Nephron progenitor cell (in vitro differentiated cells): ENCODE measurements at places on chromosomes 5 and 9.

DNA sequence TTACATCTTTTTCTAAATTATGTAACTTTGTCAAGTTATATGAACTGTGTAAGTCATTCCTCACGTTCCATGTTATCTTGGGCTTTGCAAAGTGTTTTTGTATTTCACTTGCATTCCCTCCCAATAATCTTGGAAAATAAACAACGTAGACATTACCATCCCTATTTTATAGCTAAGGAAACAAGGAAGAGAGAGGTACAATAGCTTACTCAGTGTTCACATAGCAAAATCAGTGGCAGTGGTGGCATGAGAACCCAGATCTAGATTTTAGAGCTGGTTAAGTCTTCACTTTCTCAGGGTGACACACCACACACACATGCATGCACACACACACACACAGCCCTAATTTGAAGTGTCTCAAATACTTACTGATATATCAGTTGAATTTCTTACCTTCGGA lies 34.1 kb downstream of the NSA2 start:
- DNase-seq, result no peak
- peaks cover 32% of the 10 kb centered on the region for H3K36me3 ChIP-seq
- H3K27ac ChIP-seq, result no peak overlapping the region
- no peak overlapping the region for H3K4me3 ChIP-seq
- no peaks in the 10 kb centered on the region for H3K27me3 ChIP-seq
- no peaks in the 10 kb centered on the region for H3K4me1 ChIP-seq

- no peaks in the 10 kb centered on the region for H3K4me1 ChIP-seq
- H3K36me3 ChIP-seq, result no peaks in the 10 kb centered on the region
- H3K27ac ChIP-seq, result no peak overlapping the region
- no peaks in the 10 kb centered on the region for H3K27me3 ChIP-seq
- no peak for DNase-seq
These were observed 31.5 kb upstream of the PPP3R2 start for GRCh38 chr9:101626295-101626694.

DNA sequence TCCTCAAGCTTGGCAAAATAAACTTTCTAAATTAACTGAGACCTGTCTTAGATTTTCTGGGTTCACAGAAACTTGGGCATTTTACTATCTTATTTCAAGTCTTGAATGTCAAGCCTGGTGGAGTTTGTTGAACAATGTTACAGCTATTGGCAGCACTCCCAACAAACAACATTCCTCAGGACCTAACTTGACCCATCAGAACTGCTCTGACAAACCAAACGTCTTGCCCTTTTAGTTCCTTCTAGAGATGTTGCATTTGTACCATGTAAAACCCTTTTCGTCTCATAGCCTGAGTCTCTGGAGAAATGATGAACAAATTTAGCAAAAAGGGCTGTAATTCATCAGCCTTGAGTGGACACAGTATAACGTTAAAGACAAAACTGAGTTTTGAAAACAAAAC lies 51.1 kb downstream of the GNA14 start:
- no peak overlapping the region for H3K4me3 ChIP-seq
- no peak overlapping the region for H3K27ac ChIP-seq
- H3K4me1 ChIP-seq, result peaks cover 8% of the 10 kb centered on the region
- no peaks in the 10 kb centered on the region for H3K36me3 ChIP-seq
- no peak for DNase-seq

- H3K4me3 ChIP-seq, result no peak overlapping the region
- no peak for DNase-seq
- H3K4me1 ChIP-seq, result no peaks in the 10 kb centered on the region
- H3K27ac ChIP-seq, result no peak overlapping the region
- no peaks in the 10 kb centered on the region for H3K36me3 ChIP-seq
These were observed 122.8 kb downstream of the MTX3 start for GRCh38 chr5:79868163-79868670.

DNA sequence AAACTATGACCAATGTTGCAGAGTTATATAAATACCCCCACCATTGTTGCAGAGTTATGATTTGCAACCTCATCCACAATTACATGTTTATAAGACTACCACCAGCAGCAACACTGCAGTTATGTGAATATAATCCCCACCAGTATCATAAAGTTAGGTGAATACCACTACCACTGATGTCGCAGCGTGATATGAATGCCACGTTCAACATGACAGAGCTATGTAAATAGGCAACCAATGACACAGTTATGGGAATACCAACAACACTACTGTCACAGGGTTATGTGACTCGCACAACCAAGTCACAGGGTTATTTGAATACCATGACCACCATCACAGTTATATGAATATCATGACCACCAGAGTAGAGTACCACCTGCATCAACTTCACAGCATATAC lies 63.9 kb downstream of the SHC3 start:
- peaks cover 5% of the 10 kb centered on the region for H3K27me3 ChIP-seq
- DNase-seq, result no peak
- H3K4me3 ChIP-seq, result no peak overlapping the region
- H3K4me1 ChIP-seq, result no peaks in the 10 kb centered on the region

- H3K4me3 ChIP-seq, result no peak overlapping the region
- no peak for DNase-seq
- no peaks in the 10 kb centered on the region for H3K27me3 ChIP-seq
- no peak overlapping the region for H3K27ac ChIP-seq
These were observed 117.0 kb downstream of the PCSK1 start for GRCh38 chr5:96316017-96316416.

GRCh38 chr5:179385914-179386313 lies 40.7 kb upstream of the ADAMTS2 start:
- peaks cover 9% of the 10 kb centered on the region for H3K27me3 ChIP-seq
- DNase-seq, result no peak
- H3K4me1 ChIP-seq, result no peaks in the 10 kb centered on the region
- H3K36me3 ChIP-seq, result no peaks in the 10 kb centered on the region
- H3K27ac ChIP-seq, result no peak overlapping the region

DNA sequence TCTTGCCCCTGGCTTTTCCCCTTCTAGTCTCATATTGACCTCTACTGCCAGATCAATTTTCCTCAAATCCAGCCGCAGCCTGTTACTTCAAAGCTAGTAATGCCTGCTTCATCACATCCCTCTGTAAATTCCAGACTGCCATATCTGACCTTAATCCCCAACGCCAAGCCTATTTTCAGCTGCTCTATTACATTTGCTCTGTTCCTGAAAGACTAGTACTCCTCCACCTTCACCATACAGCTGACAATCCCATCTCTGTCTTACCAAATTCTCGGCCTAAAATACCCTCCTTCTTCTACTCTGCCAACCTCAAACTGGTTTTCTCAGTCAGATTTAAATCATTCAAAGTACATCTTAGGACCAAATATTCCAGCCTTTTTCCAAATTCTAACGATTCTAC lies 420.2 kb downstream of the RAB3C start:
- peak overlapping the region; percentile 4 for H3K27ac ChIP-seq
- peaks cover 34% of the 10 kb centered on the region for H3K36me3 ChIP-seq
- H3K4me3 ChIP-seq, result no peak overlapping the region
- no peaks in the 10 kb centered on the region for H3K27me3 ChIP-seq
- DNase-seq, result no peak

DNA sequence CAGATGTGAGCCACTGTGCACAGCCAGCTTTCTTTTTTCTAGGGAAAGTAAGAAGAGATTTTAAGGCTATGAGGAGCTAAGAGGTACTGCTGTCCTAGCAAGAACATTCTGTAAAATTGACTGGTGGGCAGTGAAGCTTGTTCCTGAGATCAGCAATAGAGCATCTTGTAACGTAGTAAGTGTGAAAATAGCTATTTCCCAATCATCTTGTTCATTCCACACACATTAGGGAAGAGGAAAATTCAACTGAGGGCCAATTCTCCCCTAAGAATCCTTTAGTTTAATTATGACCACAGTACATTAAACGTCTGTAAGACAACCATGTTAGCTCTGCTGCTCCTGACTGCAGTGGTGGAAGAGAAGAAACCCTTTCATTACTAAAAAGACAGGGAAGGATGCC lies 246.2 kb downstream of the EFNA5 start:
- H3K36me3 ChIP-seq, result peaks cover 7% of the 10 kb centered on the region
- DNase-seq, result no peak
- no peak overlapping the region for H3K27ac ChIP-seq
- H3K4me3 ChIP-seq, result no peak overlapping the region

DNA sequence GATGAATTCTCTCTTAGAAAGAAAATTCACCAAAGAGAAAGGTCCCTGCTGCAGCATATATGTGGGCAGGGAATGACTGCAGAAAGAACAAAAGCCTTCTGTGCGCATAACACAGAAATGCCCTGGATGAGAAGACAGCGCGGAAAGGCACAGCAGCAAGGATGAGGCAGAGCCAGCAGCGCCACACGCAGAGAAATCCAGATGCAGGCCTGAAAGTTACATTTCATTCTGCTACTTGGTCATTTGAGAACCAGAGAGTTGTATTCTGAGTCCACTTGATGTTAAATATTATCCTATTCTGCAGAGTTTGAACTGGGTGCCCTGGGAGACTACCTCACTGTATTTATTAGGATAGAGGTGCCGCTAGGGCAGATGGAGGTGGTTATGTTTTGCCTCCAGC lies 68.5 kb downstream of the GLDC start:
- H3K27ac ChIP-seq, result no peak overlapping the region
- no peaks in the 10 kb centered on the region for H3K4me1 ChIP-seq
- DNase-seq, result no peak
- peaks cover 11% of the 10 kb centered on the region for H3K27me3 ChIP-seq

DNA sequence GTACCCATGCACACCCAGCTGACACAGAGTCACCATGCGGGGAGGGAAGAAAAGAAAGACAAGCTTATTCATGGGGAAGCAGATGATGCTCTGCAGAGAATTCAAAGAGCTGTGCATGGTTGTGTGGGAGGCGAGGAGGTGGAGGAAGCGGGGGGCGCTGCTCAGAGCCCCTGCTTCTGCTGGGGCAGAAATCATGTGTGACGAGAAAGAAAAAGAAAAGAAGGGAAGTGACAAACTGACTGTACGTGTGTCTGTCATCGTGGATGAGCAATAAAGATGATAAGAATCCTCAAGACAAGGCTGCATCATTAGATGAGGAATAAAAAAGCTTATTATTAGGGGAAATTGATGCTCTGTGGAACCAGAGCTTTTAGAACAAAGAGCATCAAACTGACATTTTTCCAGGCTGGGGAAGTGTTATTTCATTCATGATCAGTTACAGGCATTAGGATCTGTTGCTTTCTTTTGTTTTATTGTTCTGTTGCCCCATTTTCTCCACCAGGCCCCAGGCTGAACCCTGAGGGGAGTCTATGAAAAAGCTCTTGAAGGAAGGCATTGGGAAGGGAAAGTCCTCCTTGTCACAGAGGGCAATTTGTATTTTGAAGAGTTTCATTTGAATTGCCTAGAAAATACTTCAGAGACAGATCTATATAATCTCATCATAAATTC lies 20.3 kb upstream of the SH3RF2 start:
- peak overlapping the region; percentile 44 for H3K27ac ChIP-seq
- DNase-seq, result no peak
- H3K27me3 ChIP-seq, result peaks cover 8% of the 10 kb centered on the region

- H3K4me1 ChIP-seq, result peaks cover 15% of the 10 kb centered on the region
- H3K27me3 ChIP-seq, result peaks cover 28% of the 10 kb centered on the region
- peak; percentile 64 for DNase-seq
- H3K36me3 ChIP-seq, result no peaks in the 10 kb centered on the region
- no peak overlapping the region for H3K4me3 ChIP-seq
These were observed 87.2 kb downstream of the PTTG1 start for GRCh38 chr5:160508780-160509361.

DNA sequence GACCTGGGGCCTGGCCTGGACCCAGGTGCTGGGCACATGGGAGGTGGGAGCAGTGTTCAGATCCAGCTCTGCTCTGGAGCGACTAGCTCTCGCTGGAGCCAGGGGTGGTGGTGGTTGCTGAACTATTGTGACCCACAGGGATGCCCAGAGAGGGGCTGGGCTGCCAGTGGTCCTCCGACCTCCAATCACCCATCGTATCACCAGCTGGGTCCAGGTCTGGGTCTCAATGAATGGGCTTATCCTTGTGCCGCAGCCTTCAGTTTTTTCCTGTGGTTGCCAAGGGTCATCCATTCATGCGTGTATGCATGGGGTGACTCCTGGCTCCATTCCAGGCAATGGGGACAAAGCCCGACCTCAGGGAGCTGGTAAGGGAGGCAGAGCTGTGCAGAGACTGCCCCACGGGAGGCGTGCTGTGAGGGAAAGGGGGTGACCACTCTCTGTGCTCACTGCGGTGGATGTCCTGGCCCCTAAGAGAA lies 68.6 kb upstream of the RNF130 start:
- no peak for DNase-seq
- no peaks in the 10 kb centered on the region for H3K36me3 ChIP-seq
- no peak overlapping the region for H3K4me3 ChIP-seq
- H3K27ac ChIP-seq, result no peak overlapping the region

- peaks cover 82% of the 10 kb centered on the region for H3K4me1 ChIP-seq
- DNase-seq, result no peak
- peak overlapping the region; percentile 36 for H3K27ac ChIP-seq
- H3K4me3 ChIP-seq, result peak overlapping the region; percentile 89
- peaks cover 9% of the 10 kb centered on the region for H3K27me3 ChIP-seq
- H3K36me3 ChIP-seq, result peaks cover 73% of the 10 kb centered on the region
These were observed 928 bp upstream of the PCDHGC4 start for GRCh38 chr5:141483902-141484301.

GRCh38 chr5:169804861-169805260 lies 167.8 kb downstream of the DOCK2 start:
- no peak overlapping the region for H3K27ac ChIP-seq
- H3K4me1 ChIP-seq, result peaks cover 16% of the 10 kb centered on the region
- no peak overlapping the region for H3K4me3 ChIP-seq
- no peak for DNase-seq
- no peaks in the 10 kb centered on the region for H3K36me3 ChIP-seq
- peaks cover 19% of the 10 kb centered on the region for H3K27me3 ChIP-seq

- H3K27me3 ChIP-seq, result peaks cover 25% of the 10 kb centered on the region
- no peak overlapping the region for H3K27ac ChIP-seq
- DNase-seq, result peak; percentile 76
- H3K36me3 ChIP-seq, result no peaks in the 10 kb centered on the region
- peaks cover 30% of the 10 kb centered on the region for H3K4me1 ChIP-seq
These were observed 15.9 kb upstream of the SYNPO start for GRCh38 chr5:150624334-150625163.

GRCh38 chr9:95096807-95097206 lies 220.7 kb downstream of the FANCC start:
- H3K4me3 ChIP-seq, result no peak overlapping the region
- no peak for DNase-seq
- H3K27ac ChIP-seq, result no peak overlapping the region
- peaks cover 28% of the 10 kb centered on the region for H3K36me3 ChIP-seq
- no peaks in the 10 kb centered on the region for H3K27me3 ChIP-seq
- H3K4me1 ChIP-seq, result peaks cover 80% of the 10 kb centered on the region

GRCh38 chr5:56984445-56984844 lies 32.5 kb upstream of the MIER3 start:
- DNase-seq, result no peak
- peaks cover 3% of the 10 kb centered on the region for H3K27me3 ChIP-seq
- H3K4me1 ChIP-seq, result peaks cover 8% of the 10 kb centered on the region
- no peak overlapping the region for H3K27ac ChIP-seq

- no peak overlapping the region for H3K4me3 ChIP-seq
- no peak for DNase-seq
- H3K27ac ChIP-seq, result peak overlapping the region; percentile 11
- H3K4me1 ChIP-seq, result peaks cover 33% of the 10 kb centered on the region
- no peaks in the 10 kb centered on the region for H3K27me3 ChIP-seq
These were observed 298.4 kb downstream of the KCTD16 start for GRCh38 chr5:144469106-144469505.
